GM12891 (cell line): ENCODE measurements at places on chromosomes 12 and 14.

DNA sequence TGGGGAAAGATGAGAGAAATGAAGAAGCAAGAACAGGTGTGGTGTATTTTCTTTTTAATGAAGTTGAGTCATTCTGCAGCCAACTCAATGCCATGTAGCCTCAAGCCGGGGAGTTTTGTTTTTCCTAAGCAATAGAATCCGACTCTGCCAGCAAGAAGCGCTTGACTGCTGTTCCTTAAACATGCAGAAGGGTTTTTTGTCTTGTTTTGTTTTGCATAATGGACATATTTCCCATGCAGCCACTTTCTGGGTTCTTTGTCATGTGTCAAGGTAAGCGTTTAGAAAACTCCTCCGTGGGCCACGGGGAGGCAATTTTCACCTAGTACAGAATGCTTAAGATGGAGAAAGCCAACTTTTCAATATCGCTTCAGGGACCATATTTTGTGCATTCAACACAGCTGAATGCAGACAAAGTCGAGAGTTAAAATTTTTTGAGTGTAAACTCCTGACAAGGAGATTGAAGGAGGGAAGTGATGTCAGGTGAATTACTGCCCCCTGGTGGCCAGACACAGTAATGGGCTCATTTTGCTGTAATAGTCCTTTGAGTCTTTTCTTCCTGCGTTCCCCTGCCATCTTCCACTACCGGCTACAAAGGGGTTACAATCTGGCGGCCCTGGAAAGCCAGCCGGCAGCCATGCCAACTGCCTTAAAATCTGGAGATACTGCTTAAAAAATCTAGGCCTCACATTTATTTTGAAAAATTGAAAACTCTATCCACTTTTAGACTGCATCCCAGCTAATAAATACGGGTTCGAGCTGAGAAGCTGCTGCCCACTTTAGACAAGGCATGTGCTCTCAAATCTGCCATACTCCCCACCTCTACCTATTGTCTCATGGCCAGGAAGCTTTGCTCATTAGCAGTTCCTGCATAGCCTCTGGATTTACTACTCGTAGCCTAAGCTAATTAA is 3.2 kb upstream of the FICD start:
- no peak for DNase-seq

- no peak for DNase-seq
Measured at GRCh38 chr14:27730204-27730603, 1036.4 kb upstream of the FOXG1 start.

DNA sequence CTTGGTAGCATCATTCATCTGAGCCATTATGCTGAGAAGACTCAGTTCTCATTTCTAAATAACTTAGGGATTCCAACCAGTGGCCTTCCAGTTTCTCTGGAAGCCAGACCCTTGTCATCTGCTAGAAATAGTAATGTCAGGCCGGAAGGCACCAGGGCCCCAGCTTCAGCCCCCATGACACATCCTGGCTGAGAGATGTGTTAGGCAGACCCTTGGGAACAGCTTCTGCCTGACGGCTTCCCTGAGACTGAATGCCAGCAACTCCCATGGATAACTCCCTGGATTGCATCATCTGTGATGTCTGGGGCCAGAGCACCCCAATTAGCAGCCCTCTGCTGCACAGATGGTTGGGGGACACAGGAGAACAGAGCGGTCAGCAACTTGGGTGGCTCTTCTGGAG is 583.5 kb upstream of the TBX3 start:
- no peak for DNase-seq

- no peak for DNase-seq
Measured at GRCh38 chr14:89032086-89032649, 207.7 kb downstream of the TTC8 start.

- no peak for DNase-seq
Measured at GRCh38 chr12:52566847-52567291, 6.8 kb downstream of the KRT74 start.

DNA sequence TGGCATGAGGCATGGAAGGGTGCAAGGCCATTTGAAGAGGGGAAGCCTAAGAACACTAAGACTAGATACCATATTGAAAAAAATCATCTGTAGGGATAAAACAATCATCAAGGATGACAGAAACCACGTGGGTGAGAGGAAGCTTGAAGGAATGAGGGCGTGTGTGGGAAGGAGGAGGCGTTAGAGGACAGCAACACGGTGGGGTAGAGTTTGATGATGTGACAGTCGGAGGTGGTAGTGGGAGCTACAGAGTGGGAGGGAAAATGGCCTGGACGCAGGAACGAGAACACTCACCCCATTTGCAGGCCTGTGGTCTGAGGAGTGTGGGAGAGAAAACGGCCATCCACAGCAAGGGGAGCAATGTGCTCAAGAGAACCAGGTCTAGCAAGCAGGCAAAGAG is 25.4 kb upstream of the NUDT4 start:
- no peak for DNase-seq

DNA sequence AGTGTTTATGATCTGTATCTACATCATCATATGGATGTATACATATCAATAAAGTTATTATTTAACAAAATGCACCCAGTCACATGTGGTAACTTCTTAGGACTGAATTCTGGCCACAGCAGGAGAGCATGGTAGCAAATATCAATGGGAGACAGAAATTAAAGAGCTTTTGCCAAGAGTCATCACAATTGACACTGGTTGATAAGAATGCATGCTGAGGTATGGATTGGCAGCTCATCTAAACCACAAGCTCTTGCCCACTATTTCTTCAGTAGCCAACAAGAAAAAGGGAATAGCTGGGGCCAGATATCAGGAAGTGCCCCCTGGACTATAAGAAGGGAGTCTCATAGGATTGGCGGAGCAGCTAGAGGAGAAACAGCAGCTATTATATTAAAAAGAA is 9.4 kb upstream of the PTGR2 start:
- DNase-seq, result no peak

DNA sequence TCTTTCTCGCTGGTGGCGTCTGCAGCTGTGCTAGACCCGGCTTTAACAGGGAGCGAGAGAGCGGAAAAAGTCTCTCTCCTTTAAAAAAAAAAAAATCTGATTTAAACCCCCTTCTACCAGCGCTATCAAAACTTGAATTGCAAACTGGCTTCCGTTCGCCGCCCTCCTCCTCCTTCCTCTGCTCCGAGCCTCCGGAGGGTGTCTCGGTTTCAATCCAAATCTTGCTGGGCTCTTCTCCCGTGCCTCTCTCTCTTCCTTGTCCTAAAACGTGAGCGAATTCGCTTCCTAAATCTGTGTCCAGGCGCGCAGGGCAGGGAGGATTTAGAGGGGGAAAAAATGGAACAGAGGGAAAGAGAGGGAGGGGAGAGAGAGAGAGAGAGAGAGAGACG is 272 bp downstream of the TBX3 start:
- no peak for DNase-seq

DNA sequence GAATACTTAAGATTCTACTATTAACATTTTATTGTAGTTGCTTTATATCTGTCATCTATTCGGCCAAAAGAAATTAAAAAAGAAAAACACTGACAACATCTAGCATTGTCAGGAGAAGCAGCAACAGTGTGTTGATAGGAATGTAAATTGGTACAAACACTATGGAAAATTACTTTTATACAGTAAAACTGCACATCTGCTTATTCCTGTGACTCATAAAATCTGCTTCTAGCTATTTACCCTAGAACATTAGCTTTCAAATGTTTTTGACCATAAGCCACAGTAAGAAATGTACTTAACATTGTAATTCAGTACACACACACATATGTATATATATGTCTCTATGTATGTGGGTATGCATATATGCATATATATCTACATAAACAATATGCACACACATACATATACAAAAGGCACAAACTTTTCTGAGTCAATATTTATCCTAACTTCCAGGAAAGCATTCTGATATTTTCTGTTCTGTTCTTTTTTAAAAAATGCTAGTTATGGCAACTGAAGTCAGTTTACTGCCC is 278.9 kb upstream of the GARIN2 start:
- no peak for DNase-seq

DNA sequence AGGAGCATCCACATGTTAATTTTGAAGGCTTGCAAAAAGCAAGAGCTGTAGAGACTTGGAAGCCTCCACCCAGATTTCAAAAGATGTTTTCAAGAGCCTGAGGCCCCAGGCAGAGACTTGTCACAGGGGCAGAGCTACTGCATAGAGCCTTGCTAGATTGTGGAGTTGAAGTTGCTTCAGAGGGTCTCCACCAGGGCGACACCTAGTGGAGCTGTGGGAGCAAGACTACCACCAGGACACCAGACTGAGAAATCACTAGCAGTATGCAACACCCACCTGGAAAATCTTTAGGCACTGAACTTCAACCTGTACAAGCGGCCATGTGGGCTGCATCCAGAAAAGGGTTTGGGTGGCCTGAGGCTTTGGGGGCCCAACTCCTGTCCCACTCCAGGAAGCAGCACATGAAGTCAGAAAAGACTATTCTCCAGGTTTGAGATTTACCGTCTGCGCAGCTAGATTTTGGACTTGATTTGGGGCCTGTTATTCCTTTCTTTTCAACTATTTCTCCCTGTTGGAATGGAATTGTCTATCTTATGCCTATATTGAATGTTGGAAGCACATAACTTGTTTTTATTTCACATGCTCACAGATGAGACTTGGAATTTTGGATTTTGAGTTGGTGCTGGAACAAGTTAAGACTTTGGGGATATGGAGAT is 508.6 kb downstream of the FLRT2 start:
- DNase-seq, result peak; percentile 1

- DNase-seq, result no peak
Measured at GRCh38 chr14:98623788-98624415, 648.1 kb downstream of the BCL11B start.

GRCh38 chr12:106205208-106206069 is 42.4 kb downstream of the CKAP4 start:
- no peak for DNase-seq

DNA sequence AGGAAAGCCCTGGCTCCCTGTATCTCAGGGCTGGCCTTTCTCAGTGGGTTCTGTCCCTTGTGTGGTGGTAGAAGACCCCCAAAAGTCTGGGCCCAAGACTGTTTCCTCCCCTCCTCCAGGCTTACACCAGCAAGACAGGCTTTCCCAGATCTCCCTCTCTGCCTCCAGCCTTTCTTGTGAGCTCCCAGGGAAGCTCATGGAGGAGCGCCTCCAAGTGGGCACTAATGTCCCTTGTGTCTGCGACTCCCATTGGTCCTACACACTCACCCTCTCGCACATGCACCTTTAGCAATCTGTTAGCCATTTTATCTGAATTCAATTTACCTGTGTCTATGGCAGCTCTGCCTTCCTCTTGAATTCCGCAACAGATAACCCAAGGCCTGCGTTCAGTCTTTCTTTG is 251.1 kb upstream of the CAND1 start:
- DNase-seq, result no peak

GRCh38 chr12:100919116-100919515 is 124.5 kb downstream of the ANO4 start:
- DNase-seq, result no peak

- no peak for DNase-seq
Measured at GRCh38 chr14:104145826-104146601, 7.6 kb downstream of the KIF26A start.

- no peak for DNase-seq
Measured at GRCh38 chr14:71062581-71063303, 155.5 kb downstream of the PCNX1 start.

DNA sequence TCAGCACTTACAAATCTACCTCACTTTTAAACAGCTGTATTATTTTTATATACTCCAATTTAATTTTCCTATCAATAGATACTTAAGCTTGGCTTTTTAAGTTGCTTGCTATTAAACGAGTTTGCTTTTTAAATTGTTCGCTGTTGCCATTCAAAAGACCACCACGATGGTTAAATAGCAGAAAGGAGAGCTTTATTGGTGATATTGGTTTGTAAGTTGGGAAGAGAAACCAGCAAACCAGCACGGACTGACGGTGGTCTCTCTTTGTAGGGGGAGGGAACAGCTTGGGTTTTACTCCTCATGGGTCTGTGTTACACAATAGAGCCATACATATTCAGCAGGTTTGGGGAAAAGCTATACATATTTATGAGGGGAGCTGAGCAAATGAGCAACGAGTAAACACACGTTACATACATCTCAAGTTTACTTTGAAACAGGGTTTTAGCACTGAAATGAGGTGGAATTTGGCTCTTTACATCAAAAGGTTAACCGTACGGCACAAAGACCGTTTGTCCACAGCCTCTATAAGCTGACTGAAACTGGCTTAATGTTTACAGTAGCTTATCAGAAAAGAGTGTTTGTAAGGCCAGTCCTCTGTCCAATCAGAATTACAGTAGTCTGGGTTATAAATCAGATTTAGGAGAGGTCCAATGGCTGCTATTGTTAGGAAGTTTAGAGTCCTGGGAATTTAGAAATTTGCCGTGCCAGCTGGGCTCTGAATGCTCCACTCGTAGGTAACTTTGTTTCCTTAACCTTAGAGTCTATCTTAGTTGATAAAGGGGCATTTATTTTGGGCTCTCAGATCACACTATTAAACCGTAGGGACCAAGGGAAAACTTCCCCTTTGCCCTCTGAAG is 69.7 kb upstream of the DHRS4 start:
- DNase-seq, result no peak

GRCh38 chr14:32938719-32939253 is at the start of gene NPAS3:
TSS of gene NPAS3 (plus strand) at chr14:32938879.
- DNase-seq, result no peak

GRCh38 chr12:123532808-123533649 is 490 bp downstream of the RILPL1 start:
- DNase-seq, result peak; percentile 34

DNA sequence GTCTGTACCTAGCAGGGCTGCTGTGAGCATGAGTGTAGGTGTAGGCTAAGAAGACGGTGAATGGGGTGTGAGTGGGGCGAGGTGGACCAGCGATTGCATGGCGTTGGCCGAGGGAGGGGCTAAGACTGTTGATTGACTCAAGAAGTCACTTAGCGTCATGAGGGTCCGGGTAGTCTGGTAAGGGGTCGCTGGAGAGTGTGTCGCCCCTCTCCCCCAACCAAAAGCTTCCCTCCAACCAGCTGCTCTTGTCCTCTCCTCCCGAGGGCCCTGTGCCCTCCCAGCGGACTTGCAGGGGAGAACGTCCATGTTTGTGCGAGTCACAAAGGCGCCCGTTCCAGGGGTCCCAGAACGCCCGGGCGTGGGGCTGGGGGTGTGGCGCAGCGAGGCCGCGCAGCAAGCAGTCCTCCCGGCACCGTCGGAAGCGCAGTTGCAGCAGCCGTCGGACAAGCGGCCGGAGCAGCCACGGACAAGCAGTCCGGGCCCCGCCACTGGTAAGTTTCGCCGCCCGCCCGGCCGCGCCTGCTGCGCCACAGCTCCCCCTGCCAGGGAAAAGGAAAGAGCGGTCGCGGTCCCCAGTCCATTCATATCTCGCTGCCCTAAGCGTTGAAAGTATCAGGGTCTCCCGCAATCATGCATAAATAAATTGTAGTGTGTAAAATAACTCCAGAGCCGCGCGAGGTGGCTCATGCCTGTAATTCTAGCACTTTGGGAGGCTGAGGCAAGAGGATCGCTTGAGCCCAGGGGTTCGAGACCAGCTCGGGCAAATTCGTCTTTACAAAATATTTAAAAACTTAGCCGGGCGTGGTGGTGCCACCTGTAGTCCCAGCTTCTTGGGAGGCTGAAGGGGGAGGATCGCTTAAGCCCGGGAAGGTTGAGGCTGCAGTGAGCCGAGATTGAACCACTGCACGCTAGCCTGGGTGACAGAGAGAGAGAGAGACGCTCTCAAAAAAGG is at the start of gene CCDC63:
CCDC63 (plus strand) TSS at position 373 of the 952 bp plus-strand sequence. CDS start 5,968 bp downstream, outside the sequence.
- peak; percentile 59 for DNase-seq

GRCh38 chr12:91763654-91764370 is 381.8 kb downstream of the BTG1 start:
- DNase-seq, result no peak
